ENCODE measurements at places on chromosomes 1 and 21.

DNA sequence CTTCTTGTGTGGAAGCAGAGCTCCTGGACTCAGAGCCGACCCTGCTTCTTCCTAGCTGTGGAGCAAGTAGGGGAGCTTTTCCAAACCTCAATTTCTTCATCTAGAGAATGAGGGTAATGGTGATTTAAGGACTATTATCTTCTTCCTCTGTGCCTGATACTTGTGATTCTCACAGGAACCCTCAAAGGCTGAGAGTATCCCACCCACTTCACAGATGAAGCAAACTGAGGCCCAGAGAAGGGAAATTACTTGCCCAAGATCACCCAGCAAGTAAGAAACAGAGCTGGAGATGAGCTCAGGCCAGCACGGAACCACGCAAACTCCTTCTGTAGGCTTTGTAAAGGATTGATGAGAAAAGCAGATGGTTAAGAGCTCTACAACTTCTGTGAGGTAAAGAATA is 15.1 kb upstream of the SLC2A1 start:
- DNase-seq = no peak

DNA sequence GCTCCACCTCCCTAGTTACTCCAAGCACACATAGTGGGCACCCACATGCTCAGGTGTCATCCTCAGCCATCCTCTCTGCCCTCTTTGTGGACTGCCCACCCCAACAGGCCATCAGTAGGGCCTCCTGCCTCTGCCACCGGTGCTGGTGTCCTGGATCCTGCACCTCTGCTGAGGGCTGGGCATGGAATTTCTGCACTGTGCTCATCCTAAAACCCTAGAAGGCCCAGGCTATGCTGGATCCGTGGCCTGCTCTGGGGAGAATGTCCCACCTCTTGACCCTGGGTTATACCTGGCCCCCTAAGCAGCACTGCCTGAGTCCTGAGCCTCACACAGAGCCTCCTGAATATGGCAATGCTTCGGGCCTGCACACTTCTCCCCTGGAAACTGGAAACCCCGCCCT is 318.3 kb downstream of the MATN1 start:
- DNase-seq = no peak

DNA sequence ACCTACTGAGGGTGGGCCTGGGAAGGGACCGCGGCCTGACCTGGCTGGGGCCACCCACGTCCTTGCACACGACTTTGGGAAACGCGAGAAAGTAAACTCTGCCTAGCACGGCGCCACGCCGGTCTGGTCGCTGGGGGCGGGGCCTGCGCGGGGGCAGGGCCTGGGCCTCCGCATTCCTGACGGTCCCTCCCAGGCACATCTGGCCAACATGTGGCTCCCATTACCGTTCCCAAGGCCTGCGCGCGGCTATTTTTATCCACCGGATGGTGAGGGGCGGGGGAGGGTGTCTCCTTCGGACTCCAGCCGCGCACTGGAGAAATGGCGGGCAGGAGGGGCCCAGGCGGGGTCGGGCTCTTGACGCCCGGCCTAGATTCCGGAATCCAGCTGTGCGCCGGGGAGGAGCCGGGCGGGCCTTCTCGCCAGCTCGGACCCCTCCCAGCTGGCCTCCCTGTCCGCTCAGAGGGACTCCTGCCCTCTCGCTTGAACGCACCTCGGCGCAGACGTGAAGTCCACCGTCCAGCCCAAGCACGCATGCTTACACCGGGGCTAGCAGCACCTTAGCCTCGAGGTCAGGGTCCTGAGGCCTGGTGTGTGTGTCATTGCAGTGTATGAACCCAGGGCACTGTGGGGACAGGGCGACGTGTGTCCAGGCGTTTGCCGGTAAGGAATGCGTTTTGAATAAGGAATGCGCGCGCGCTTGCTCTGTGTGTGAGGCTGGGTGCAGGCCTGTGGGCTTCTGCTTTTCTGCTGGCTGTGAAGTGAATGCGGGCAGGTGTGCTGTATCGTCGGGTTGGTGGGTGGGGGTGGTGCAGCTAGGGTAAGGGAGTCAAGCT is 2.1 kb downstream of the EVA1B start:
- peak; percentile 90 for DNase-seq

DNA sequence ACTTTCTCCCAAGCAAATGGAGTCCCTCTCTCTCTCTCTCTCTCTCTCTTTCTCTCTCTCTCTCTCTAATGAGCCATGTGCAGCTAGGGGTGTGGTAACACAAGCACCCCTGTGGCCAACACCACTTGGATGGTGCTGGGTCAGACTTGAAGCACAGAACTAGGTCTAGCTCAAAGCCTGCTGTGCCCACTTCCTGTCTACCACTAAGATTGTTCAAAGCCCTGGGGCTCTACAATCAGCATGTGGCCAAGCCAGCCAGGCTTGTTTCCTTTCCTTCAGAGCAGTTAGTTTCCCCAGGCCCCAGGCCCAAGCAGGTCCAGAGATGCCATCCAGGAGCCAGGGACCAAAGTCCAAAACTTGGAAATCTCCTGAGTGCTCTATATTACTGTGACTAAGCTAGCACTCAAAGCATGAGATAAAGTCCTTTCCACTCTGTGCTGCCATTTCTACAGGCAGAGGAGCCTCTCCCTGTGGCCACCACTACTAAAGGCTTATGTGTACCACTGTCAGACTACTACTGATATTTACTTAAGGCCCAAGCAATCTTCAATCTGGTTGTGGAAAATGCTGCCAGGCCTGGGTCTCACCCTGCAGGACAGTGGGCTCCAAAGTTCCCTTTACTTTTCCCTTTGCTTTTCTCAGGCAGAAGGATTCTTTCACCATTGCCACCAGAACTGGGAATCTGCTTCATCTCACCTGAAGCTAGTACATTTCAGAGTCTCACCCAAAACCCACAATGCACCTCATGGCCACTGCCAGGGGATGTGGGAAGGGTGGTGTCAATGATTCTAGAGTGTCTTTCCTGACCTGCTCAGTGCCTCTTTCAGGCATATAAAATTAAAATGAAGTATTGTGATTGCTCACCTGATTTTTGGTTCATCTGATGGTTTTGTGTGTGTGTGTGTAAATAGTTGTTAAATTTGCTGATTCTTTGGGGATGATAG is 999.5 kb downstream of the NCAM2 start:
- no peak for DNase-seq

DNA sequence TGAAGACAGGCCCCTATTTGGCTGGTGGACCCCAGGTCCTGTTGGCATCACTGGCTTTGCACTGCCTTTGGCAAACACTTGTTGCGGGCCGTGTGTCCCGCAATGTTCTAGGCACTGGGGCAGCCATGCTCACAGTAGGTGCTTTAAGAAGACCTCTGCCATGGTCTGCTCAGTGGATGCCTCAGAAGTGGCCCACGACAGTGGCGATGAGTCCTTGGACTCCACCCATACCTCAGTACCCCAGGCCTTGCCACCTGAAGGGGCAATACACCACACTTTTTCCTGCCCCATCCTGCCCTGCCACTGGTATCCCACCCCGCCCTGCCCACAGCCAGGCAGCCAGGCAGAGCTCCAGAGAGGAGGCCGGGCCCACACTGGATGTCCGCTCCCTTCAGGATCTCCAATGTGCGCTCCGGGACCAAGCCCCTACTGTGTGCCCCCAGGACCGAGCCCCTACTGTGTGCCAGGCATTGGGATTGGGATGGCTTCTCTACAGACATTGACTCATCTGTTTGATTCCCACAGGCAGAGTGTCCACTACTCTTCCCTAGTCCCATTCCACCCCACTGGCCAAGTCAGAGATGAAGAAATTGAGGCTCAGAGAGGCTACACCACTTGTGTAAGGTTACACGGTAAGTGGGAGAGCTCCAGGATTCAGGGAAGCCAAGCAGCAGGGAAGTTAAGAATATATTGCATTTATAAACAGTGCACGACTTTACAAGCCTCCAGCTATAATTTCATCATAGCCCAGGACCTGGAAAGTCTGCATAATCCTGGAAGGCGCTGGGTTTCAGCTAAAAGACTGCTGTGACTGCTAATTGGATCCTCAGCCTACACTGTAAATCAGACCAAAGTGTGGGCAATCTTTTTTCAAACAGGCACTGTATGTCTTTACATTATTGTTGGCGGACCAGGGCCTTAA is 101.6 kb downstream of the DMRTB1 start:
- no peak for DNase-seq

- no peak for DNase-seq
Observed at GRCh38 chr1:33122483-33123178, 41.7 kb downstream of the AZIN2 start.

GRCh38 chr1:38031513-38031866 is 15.1 kb downstream of the POU3F1 start:
- DNase-seq = no peak

GRCh38 chr1:34929497-34929852 is at the start of gene DLGAP3:
Gene DLGAP3 (minus strand): TSS chr1:34929650. CDS start chr1:34905383, 24,267 bp downstream.
- no peak for DNase-seq

GRCh38 chr1:7576946-7577657 is 194.0 kb upstream of the VAMP3 start:
- no peak for DNase-seq

DNA sequence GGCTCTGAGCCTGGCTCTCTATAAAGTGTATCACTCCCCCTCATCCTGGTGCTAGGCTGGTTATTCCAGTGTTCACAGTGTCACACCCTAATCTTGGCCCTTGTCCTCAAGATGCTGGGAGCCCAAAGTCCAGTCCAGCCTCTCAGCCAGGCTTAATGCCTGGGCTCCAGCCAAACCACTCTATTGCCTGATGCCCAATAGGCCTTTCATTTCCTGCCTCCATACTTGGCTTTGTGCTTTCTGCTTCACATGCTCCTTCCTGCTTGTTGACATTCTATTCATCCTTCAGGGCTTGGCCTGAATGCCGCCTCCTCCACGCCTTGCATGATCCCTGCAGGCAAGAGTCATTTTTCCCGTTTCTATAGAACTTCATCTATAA is 1.7 kb downstream of the KLHDC8A start:
- DNase-seq = no peak

Data from HFF-Myc (cell line).